ENCODE measurements at places on chromosomes 12 and 14. TPM values are rescaled to one million over a fixed set of nuclear protein-coding genes. Genes with fewer than 3 reads are reported as not detected.
A peak's percentile ranks its signal among the peaks of the same experiment; 100 is the strongest.

DNA sequence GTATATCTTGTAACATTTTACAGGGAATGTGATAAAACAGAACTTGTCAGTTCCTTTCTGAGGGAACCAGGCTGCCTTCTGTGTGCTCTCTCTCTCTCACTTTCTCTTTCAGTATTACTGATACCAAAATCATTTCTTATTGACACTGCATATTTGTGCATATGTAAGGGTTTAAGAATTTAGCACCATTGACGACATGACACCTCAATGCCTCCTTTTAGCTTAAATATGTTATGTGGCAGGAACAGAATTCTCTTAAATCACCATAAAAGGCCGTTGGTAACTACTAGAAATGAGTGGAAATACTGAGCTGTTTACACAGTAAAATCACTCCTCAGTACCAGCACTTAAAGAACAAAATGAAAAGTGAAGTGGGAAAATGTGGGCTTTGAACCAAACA is 457.7 kb upstream of the SYT1 start:
- DNase-seq = peak; percentile 19

GRCh38 chr14:98840091-98840490 is 431.9 kb downstream of the BCL11B start:
- DNase-seq = no peak

DNA sequence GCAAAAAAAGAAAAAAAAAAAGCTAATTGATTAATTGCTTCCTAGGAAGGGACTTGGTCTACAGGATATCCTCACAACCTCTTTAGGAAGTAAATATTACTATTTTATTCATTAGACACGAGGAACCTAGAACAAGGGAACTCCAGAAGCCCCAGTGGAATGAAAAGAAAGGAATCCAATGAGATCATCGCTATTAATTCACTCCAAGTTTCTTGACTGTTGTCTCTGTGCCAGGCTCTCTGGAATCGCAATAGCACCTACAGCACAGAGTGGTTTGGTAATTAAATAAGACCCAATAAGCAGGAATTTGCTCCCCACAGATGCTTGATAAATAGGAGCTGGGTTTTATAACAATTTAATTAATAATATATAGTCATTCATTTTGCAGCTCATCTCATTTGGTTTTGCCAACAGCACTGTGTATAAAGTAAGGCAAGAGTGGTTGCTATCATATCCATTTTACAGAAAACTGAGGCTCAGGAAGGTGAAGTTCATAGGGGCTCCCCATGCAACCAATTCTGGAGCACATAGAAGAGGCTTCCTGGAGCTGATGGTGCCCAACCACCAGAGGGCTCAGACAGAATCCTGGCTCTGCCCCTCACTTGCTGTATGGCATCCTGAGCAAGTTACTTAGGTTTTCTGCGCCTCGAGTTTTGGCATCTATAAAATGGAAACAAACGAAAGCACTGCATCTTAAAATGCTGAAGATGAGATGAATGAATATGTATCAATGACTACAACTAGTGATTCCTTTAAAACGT is 420.2 kb downstream of the MED13L start:
- DNase-seq = no peak

- peak; percentile 26 for DNase-seq
Observed at GRCh38 chr14:57391517-57392195, 1.3 kb downstream of the NAA30 start.

- no peak for DNase-seq
Observed at GRCh38 chr12:101634724-101635123, 40.0 kb downstream of the MYBPC1 start.

DNA sequence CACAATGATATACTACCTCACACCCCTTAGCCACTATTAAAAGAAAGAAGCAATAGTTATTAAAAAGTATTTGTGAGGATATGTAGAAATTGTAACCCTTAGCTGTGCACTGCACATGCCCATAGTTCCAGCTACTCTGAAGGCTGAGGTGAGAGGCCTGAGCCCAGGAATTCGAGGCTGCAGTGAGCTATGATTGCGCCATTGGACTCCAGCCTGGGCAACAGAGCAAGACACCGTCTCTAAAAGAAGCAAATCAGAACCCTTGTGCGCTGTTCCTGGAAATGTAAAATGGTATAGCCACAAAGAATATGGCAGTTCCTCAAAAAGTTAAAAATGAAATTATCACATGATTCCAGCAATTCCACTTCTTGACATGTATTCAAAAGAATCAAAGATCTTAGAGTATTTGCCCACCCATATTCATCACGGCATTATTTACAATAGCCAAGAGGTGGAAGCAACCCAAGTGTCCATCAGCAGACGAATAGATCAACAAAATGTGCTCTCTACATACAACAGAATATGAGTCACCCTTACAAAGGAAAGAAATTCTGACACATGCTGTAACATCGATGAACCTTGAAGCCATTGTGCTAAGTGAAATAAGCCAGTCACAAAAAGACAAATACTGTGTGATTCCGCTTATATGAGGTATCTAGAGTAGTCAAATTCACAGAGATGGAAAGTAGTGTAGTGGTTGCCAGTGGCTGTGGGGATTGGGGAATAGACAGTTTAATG is 23.7 kb upstream of the YLPM1 start:
- DNase-seq = no peak

DNA sequence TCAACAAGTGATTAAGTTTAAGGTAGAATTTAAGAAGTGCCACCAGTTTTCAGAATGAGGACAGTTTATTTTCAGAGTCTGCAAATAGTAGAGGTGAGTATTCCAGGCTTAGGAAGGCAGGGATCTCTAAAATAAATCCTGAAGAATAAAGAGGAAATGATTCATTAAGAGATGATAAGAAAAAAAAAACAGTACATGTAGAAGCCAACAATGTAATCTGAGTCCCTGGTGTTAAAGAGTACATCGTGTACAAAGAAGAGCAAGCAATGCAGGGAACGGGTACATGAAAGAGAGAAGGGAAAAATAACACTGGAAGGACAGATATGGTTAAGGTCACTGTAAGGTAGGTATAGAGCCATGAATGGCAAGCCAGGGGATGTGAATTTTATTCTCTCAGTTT is 95.2 kb upstream of the FOXG1 start:
- peak; percentile 61 for DNase-seq

DNA sequence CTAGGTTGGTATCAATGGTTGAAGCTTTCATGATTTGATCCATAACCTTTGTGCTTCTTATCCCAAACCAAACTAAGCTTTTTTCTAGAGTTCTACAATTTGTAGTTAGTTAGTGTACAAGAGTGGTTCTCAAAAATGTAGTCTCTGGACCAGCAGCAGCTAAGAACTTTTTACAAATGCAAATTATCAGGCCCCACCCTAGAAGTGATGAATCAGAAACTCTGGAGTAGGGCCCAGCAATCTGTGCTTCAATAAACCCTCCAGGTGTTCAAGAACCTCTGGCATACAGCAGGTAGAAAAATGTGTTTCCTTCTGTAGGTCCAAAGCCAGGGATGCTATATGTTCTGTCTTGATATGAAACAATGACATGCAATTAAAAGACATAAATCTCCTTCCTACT is 26.1 kb upstream of the ACTR6 start:
- DNase-seq = no peak

DNA sequence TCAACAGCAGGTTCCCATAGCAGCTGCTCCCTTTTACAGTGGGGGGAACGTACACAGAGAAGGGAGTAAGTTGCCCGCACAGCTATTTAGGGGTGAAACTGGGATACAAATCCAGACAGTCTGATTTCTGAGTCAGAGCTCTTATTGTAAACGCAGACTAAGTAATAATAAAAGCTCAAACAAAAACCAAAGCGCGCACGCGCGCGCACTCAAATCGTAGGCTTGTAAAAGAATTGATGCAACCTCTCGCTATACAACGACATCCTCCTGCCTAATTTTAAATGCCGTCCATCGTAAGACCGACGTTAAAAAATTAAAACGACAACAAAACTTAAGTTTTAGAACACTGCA is 747 bp upstream of the DACT1 start:
- peak; percentile 95 for DNase-seq

- DNase-seq = no peak
Observed at GRCh38 chr12:53972152-53972702, 699 bp upstream of the HOXC11 start.

DNA sequence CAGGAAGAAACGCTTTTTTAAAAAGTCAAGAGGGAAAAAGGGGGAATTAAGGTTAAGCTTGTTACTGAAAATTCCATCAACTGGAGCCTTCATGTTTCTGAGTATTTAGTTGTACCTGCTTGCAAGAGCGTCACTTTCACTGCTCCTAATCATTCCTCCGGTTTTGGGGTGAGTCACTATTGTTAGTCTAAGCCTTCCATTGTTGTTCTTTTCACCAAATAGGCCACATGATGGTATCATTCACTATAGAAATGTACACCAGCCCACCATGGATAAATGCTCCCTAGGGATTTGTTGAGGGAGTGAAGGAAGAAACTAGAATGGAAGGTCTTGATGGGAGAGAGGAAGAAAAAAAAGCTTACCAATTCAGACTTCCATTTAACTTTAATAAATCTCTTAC is 3.0 kb downstream of the IL22 start:
- DNase-seq = no peak

DNA sequence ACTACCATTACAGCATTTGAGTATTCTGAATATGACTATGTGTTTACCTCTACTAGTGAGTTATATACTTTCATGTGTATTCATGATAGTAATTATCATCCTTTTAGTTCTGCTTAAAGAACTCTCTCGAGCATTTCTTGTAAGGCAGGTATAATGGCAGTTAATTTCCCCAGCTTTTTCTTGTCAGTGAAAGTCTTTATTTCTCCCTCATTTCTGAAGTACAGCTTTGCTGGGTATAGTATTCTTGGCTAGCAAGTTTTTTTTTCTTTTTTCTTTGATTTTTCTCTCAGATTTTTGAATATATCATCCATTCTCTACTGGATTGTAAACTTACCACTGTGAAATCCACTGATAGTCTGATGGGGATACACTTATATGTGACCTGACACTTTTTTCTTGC is 165.9 kb upstream of the ARHGAP5 start:
- DNase-seq = no peak

- DNase-seq = no peak
Observed at GRCh38 chr12:27711317-27711682, 668 bp downstream of the MRPS35 start.

- DNase-seq = no peak
Observed at GRCh38 chr14:71815110-71815509, 117.1 kb upstream of the RGS6 start.

SMIM10L1 gene
- total RNA-seq = 8.3 TPM

WDR89 gene
- total RNA-seq = 7.0 TPM

CMA1 gene
- total RNA-seq = not detected

ZBTB42 gene
- total RNA-seq = 2.5 TPM
